Astrocyte (in vitro differentiated cells and primary cell): ENCODE measurements at places on chromosomes 7 and 10. TPM values are rescaled to one million over a fixed set of nuclear protein-coding genes. Genes with fewer than 3 reads are reported as not detected.

GRCh38 chr7:142866361-142867096 is 11.7 kb downstream of the EPHB6 start:
- no peak for DNase-seq
- no peaks in the 10 kb centered on the region for H3K4me1 ChIP-seq
- H3K4me3 ChIP-seq, result no peak overlapping the region
- no peaks in the 10 kb centered on the region for H3K27me3 ChIP-seq
- H3K36me3 ChIP-seq, result no peaks in the 10 kb centered on the region

- no peak for DNase-seq
- no peaks in the 10 kb centered on the region for H3K36me3 ChIP-seq
- peaks cover 4% of the 10 kb centered on the region for H3K27me3 ChIP-seq
- no peak overlapping the region for H3K27ac ChIP-seq
- H3K4me3 ChIP-seq, result no peak overlapping the region
- no peaks in the 10 kb centered on the region for H3K4me1 ChIP-seq
Measured at GRCh38 chr10:59575269-59575668, 134.4 kb downstream of the SLC16A9 start.

GRCh38 chr7:17600340-17600752 is 301.9 kb downstream of the AHR start:
- no peak overlapping the region for H3K4me3 ChIP-seq
- H3K27ac ChIP-seq, result peak overlapping the region; percentile 74
- no peaks in the 10 kb centered on the region for H3K27me3 ChIP-seq
- no peaks in the 10 kb centered on the region for H3K36me3 ChIP-seq

DNA sequence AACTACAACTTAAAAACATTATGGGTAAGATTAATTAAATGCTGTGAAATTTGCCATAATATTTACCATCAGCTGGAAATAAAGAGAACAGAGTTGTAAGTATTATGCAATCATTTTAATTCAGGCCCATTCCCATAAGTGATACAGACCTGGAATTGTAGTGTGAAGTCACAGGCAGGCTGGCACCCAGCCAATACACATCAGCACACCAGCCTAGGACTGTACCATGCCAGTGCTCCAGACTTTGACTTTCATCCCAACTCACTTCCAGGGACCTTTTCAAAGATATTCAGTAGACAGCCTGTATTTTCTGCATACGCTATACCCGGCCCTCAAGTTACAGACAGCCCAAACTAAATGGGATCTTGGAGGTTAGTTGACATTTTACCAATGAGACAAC is 143.3 kb downstream of the TES start:
- no peaks in the 10 kb centered on the region for H3K36me3 ChIP-seq
- H3K27me3 ChIP-seq, result no peaks in the 10 kb centered on the region
- no peak overlapping the region for H3K4me3 ChIP-seq
- peak overlapping the region; percentile 92 for H3K27ac ChIP-seq
- peak; percentile 18 for DNase-seq

DNA sequence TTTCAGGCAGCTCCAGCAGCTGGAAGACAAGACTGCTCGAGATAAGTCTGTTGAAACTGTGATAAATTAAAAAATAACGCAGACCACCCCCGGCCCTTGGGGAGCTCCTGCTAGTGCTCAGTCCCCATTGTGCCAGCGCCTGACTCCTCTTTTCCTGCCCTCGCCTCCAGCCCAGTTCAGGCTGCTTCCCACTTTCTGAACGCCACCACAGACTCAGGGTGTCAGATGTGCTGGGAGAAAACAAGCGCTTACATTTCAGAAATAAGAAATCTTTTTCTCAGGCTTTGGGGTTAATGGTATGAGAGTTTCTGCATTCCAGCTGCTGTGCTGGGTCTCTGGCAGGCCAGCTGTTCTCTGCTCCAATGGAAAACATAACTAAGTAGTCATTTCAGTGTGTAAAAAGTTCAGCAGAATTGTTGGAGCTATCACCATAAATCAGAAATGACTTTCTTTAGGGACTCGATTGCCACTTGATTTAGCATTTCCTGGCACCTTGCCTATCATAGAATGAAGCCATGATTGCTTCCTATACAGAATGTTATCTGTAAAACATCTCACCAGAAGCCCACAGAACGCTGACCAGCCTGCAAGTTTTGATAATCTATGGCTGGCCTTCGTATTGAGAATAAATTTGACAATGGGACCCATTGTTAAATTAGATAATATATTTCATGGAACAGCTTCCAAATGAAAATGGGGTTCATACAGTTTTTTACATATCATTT is 257.0 kb upstream of the ZNF32 start:
- no peaks in the 10 kb centered on the region for H3K4me1 ChIP-seq
- H3K36me3 ChIP-seq, result no peaks in the 10 kb centered on the region
- peak; percentile 22 for DNase-seq
- H3K4me3 ChIP-seq, result no peak overlapping the region
- H3K27me3 ChIP-seq, result no peaks in the 10 kb centered on the region

DNA sequence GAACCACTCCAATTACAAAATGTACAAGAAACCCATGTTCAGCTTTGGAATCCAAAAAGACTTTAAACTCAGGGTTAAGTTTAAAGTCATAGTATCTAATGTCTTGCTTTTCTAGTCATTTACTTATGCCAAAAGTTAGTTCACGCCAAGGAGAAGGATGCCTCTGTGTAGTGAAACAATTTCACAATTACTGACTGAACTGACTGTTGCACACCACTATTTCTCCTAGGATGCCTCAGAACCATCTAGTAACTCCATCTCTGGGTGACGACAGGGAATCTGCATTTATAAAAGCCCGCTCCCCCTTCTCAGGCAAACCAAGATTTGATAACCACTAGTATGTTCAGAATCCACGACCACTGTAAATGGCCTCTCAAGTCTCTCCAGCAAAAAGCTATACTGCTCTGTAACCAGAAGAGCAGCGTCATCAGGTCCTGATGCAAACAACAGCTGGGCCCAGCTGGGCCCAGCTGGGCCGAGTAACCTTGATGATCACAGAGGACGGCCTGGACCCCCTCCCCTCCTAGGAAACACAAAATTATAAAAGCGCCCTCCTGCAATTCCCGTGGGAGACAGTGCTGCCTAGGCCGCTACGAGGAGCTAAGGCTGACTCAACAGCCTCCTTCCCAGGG is 680 bp upstream of the ADO start:
- H3K36me3 ChIP-seq, result peaks cover 2% of the 10 kb centered on the region
- peaks cover 14% of the 10 kb centered on the region for H3K4me1 ChIP-seq
- H3K27ac ChIP-seq, result peak overlapping the region; percentile 92
- peak overlapping the region; percentile 91 for H3K4me3 ChIP-seq
- H3K27me3 ChIP-seq, result peaks cover 11% of the 10 kb centered on the region

- no peak overlapping the region for H3K4me3 ChIP-seq
- H3K27ac ChIP-seq, result no peak overlapping the region
- no peak for DNase-seq
- no peaks in the 10 kb centered on the region for H3K36me3 ChIP-seq
- peaks cover 14% of the 10 kb centered on the region for H3K4me1 ChIP-seq
- H3K27me3 ChIP-seq, result no peaks in the 10 kb centered on the region
Measured at GRCh38 chr10:90959826-90960225, 38.9 kb upstream of the ANKRD1 start.

- H3K27me3 ChIP-seq, result no peaks in the 10 kb centered on the region
- H3K4me3 ChIP-seq, result no peak overlapping the region
- no peaks in the 10 kb centered on the region for H3K4me1 ChIP-seq
- no peaks in the 10 kb centered on the region for H3K36me3 ChIP-seq
Measured at GRCh38 chr10:88820748-88821401, 18.3 kb downstream of the LIPM start.

- H3K4me3 ChIP-seq, result no peak overlapping the region
- no peaks in the 10 kb centered on the region for H3K36me3 ChIP-seq
- H3K4me1 ChIP-seq, result no peaks in the 10 kb centered on the region
- no peak overlapping the region for H3K27ac ChIP-seq
Measured at GRCh38 chr10:59517996-59518395, 155.6 kb upstream of the FAM13C start.

DNA sequence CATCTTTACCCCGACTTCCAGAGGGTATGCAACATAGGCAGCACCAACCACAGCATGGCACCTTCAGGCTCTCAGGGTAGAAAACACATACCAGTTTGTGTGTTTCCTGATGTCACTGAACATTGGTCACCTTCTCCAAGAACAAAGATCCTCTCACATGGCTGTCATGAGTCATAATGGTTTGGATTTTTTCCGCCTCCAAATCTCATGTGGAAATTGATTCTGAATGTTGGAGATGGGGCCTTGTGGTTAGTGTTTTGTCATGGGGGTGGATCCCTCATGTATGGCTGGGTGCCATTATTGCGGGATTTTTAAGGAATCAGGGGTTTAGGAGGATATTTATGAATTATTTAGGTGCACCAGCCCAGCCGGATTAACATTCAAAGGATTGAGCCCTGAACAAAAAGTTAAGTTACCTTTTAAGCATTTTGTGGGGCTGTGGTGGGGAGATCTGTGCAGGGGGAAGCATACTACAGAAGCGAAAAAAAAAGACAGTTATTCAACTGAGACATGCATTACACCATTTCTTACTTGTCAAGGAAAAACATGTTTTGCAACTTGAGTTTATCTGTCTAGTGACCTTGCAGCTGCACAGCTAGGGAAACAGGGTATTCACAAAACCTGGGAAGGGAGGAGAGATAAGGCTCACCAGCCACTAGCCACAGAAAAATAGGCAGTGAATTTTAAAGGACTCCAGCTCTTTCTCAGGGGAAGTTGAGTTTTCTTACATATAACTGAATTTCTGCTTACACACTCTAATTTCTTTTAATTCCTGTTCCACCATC is 774.1 kb upstream of the AUTS2 start:
- H3K4me1 ChIP-seq, result no peaks in the 10 kb centered on the region
- H3K27me3 ChIP-seq, result no peaks in the 10 kb centered on the region
- no peak overlapping the region for H3K27ac ChIP-seq
- no peak overlapping the region for H3K4me3 ChIP-seq
- H3K36me3 ChIP-seq, result no peaks in the 10 kb centered on the region
- peak; percentile 25 for DNase-seq

DNA sequence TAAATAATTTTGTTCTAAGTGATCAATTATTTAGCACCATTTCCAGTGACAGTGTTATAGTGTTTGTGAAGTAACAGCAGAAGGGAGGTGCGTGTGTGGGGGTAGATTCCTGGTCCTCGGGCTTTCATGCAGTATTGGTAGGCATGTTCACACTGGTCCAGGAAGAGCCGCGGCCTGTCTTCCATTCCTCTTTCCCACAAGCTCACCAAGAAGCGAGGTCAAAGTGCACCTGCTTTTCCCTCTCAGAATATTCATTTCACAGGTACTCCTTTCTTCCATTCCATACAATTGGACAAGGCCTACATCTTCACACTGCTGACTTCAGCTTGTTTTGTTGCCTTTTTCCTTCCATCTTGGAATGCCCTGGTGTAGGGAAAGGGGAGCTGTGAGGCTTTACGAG is 151.8 kb upstream of the CELF2 start:
- DNase-seq, result no peak
- no peak overlapping the region for H3K27ac ChIP-seq
- H3K27me3 ChIP-seq, result no peaks in the 10 kb centered on the region

DNA sequence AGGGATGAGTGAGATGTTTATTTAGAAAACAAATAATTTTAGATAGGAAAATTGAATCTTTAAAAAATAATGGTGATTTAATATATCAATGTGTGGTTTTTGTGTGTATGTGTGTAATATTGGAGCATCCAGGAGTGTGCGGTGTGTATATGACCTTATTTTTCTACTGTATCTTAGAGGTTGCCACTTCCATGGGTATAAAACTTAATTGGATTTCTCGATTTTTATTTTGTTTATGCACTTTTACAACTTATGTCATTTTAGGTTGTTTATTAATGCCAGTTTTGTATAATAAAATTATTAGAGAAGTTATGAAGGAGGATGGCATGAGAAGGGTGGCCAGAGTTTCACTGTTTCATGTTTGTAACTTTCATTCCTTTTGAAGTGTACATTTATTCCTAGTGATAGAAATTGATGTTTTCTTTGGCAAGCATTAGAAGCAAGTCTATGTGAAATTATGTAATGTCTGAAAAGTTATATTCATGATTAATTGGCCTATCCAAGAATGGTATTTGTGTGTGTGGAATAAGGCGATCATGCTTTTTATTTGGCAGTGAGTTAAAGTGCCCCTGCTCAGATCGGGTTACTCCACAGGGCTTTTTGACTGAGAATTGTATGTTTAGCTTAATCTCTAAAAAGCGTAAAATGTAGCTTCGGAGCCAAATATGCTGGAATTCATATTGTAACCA is 110.3 kb downstream of the KAT6B start:
- H3K27ac ChIP-seq, result no peak overlapping the region
- DNase-seq, result peak; percentile 89
- H3K36me3 ChIP-seq, result no peaks in the 10 kb centered on the region
- no peak overlapping the region for H3K4me3 ChIP-seq
- H3K27me3 ChIP-seq, result no peaks in the 10 kb centered on the region

DNA sequence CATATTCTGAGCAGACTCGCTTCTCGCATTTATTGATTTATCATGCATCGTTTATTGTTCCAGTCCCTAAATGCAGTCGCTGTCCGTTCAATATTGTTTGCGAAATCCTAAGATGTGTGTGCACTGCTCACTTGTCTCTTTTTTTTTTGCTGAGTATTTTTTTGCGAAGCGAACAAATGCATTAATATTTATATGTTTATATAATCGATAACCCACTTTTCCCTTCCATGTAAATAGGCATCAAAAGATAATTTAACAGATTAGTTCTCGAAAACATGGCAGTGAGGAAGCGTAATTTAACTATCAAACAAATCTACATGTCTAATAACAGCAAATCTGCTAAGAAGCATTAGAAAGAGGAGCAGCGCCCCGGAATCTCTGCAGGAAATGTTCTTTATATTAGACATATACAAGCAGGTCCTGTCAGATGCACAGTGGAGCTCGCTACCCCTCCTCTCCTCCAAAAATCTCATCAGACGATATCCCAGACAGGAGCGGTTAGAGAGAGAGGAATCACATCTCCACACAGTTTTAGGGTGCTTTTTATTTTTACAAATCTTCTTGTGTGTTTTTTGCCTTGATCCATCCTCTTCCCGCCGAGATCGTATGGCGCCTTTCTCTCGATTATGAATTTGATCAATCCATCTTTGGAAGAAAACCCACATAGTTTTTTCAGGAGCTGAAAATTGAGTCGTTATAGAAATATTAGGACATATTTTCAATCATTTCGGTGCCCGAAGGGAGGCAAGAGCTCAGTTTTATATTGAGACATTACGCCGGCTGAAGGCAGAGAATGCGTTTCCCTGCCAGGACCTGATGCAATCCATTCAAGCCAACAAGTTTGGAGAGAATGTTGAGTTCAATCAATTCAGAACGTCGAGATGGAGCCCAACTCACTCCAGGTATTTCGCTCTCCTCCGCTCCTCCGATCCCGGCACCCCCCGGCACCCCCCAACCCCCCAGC is at the start of gene ARID5B:
Gene ARID5B (plus strand): TSS at position 871 of the 964 bp plus-strand sequence. CDS start 11 bp downstream, at position 882.
- peak; percentile 68 for DNase-seq
- H3K36me3 ChIP-seq, result no peaks in the 10 kb centered on the region
- H3K4me3 ChIP-seq, result peak within 1 kb of the TSS; percentile 91
- no peaks in the 10 kb centered on the region for H3K27me3 ChIP-seq

GRCh38 chr10:11448190-11448544 is 163.3 kb downstream of the USP6NL start:
- H3K27me3 ChIP-seq, result peaks cover 7% of the 10 kb centered on the region
- H3K36me3 ChIP-seq, result no peaks in the 10 kb centered on the region
- no peak overlapping the region for H3K27ac ChIP-seq
- no peaks in the 10 kb centered on the region for H3K4me1 ChIP-seq

GRCh38 chr7:12146813-12147212 is 64.3 kb upstream of the TMEM106B start:
- no peaks in the 10 kb centered on the region for H3K4me1 ChIP-seq
- no peaks in the 10 kb centered on the region for H3K36me3 ChIP-seq
- no peak overlapping the region for H3K4me3 ChIP-seq
- no peaks in the 10 kb centered on the region for H3K27me3 ChIP-seq

GRCh38 chr7:127035203-127035849 is 217.4 kb downstream of the GRM8 start:
- H3K27me3 ChIP-seq, result no peaks in the 10 kb centered on the region
- H3K4me3 ChIP-seq, result no peak overlapping the region
- no peaks in the 10 kb centered on the region for H3K36me3 ChIP-seq
- no peak for DNase-seq
- H3K27ac ChIP-seq, result no peak overlapping the region
- no peaks in the 10 kb centered on the region for H3K4me1 ChIP-seq

The MRLN gene
- total RNA-seq, result not detected in 2 replicates

The NUDT13 gene
- total RNA-seq, result 2.2 and 2.4 TPM in 2 replicates

The CELF2 gene
- 65.0 and 76.1 TPM in 2 replicates for total RNA-seq

The ENTPD1 gene
- total RNA-seq, result 0.77 and 0.95 TPM in 2 replicates

The CCDC3 gene
- 25.8 and 52.1 TPM in 2 replicates for total RNA-seq
